ENCODE measurements at places on chromosomes 2 and 18. TPM values are rescaled to one million over a fixed set of nuclear protein-coding genes. Genes with fewer than 3 reads are reported as not detected.
A peak's percentile ranks its signal among the peaks of the same experiment; 100 is the strongest.

DNA sequence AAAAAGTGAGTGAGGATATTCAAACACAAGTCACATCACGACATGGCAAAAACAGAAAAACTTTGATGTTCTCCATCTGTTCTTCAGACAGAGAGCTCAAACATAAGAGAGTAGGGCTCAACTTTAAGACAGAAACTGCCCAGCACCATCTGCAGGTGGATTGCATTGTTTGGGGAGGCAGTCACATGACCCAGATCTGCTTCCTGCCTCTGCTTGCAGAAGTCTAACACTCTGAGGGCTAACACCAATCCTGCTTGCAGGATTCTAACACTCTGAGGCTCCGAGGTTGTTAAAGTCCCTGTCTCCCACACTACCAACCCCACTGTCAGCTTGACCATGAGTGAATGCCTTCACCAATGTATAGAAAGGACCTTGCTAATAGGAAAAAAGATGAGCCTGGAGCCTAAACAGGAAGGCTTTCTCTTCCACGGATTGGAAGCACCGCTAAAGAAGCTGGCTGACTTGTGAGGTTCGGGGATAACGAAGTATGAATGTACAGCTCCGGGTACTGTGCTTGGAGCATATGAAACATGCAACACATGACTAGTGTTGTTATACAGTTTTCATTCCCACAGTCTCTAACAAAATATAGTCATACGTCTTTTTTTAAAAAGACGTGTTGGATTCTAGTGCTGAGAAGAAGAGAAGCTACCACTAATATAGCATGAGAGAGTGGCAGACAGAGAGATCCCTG is 176.6 kb upstream of the CREB1 start:
- no peak overlapping the region for H3K27ac ChIP-seq
- no peaks in the 10 kb centered on the region for H3K27me3 ChIP-seq
- H3K4me3 ChIP-seq = no peak overlapping the region
- no peak for DNase-seq

DNA sequence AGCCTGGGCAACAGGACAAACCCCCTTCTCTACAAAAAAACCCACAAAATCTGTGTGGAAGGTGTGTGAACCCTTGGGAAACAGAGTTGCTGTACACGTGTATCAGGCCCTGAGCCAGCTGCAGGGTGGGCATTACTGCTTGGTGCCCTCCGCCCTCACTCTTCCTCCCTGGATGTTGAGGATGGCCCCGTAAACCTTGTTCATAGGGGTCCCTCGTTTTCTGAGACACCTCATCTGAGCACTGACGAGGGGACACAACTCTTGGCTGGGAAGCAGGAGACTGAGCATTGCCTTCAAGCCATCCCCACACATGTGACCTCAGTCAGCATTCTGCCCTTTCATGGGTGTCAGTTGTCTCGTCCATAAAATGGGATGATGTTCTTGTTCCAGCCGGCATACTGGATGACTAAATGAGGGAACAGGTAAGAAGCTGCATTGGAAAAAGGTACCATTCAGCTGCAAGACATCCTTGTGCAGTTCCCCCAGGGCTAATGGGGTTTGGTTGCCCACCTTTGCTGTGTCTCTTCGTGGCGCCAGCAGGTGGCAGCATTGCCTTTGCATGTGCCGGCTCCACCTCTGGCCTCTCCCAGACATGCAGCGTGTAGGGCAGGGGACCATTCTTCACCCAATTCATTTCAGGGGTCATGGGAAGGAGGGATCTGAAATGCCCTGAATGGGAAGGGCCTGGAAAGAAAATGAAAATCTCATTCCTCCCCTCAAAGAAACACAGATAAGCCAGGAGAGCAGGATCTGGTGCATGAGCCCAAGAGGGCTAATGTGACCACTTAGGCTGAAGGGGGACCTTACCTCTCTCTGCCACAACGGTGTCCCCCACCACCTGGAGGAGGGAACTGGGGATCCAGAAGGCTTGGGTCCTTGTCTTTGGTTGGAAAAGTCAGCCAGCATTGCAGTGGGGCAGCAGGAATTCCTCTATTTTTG is 36.4 kb upstream of the HAAO start:
- H3K36me3 ChIP-seq = no peaks in the 10 kb centered on the region

- H3K27ac ChIP-seq = no peak overlapping the region
- H3K4me1 ChIP-seq = no peaks in the 10 kb centered on the region
- DNase-seq = peak; percentile 73
- H3K4me3 ChIP-seq = no peak overlapping the region
- H3K27me3 ChIP-seq = no peaks in the 10 kb centered on the region
Observed at GRCh38 chr2:231297108-231297908, 98.2 kb upstream of the B3GNT7 start.

DNA sequence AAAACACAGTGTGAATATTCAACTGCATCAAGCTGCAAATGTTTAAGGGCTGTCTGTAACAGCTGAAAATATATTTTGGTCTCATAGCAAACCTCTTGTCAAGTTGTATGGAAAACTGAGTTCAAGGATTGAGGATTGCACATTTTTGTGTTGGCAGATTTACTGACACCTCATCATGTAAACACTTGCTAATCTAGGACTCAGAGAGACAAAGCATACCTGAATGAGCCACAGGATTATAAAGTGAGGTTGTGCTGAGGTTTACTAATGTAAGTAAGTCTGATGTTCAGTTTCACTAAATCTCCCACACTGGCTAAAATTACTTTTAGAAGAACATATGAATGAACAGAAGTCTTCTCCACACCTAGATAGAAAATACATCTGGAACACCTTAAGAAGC is 1993.1 kb upstream of the CELF4 start:
- H3K4me3 ChIP-seq = no peak overlapping the region
- no peak for DNase-seq
- H3K27me3 ChIP-seq = no peaks in the 10 kb centered on the region
- no peaks in the 10 kb centered on the region for H3K4me1 ChIP-seq
- no peak overlapping the region for H3K27ac ChIP-seq

DNA sequence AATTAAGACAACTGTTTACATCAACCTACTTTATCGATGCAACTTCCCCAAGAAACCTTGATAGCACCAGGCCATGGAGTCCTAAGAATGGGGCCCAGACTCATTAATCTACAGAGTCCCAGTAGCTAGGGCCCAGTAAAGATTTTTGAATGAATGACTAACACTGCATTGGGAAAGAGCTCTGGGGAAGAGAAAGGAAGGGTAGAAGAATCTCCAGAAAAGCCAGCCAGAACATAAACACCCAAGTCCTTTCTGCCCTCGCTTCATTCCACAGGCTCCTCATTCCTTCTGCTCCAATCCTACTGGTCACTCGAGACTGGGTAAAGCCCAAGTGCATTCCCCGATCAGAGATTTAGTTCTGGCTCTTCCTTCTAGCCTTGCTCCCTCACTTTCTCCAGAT is 44.3 kb downstream of the CYRIA start:
- no peaks in the 10 kb centered on the region for H3K27me3 ChIP-seq
- H3K36me3 ChIP-seq = no peaks in the 10 kb centered on the region
- no peak overlapping the region for H3K4me3 ChIP-seq

The CNRIP1 gene
- total RNA-seq = 5.8 TPM

DNA sequence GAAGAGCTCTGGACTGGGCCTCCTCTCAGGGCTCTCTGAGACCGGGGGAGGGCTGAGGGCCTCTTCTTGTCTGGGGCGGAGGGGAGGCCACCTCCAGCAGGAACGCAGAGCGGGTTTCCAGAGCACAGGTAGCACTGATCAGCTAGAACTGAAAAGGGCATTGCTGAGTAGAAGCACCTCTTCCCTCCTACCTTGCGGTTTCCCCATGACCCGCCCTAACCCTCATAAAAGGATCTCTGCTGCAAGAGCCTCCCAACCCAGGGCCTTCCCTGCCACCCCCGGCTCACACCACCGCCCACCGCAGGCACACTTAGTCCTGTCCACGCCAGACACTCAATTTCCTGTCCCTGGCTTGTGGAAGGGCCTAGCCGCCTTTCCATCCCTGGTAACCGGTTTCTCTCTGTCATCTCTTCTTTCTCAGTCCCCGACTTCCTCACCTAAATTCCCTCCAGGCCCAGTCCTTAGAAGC is 966 bp downstream of the ADCY3 start:
- peak overlapping the region; percentile 83 for H3K27ac ChIP-seq
- no peaks in the 10 kb centered on the region for H3K36me3 ChIP-seq
- peaks cover 8% of the 10 kb centered on the region for H3K4me1 ChIP-seq

The TSN gene
- total RNA-seq = 104 TPM

The CD8B2 gene
- 0.25 TPM for total RNA-seq

GRCh38 chr2:236935631-236936445 is 149.9 kb upstream of the COPS8 start:
- H3K4me3 ChIP-seq = no peak overlapping the region
- H3K36me3 ChIP-seq = no peaks in the 10 kb centered on the region
- no peak overlapping the region for H3K27ac ChIP-seq
- H3K4me1 ChIP-seq = no peaks in the 10 kb centered on the region
- no peak for DNase-seq
- H3K27me3 ChIP-seq = no peaks in the 10 kb centered on the region

The SULT1C2 gene
- 0.43 TPM for total RNA-seq

DNA sequence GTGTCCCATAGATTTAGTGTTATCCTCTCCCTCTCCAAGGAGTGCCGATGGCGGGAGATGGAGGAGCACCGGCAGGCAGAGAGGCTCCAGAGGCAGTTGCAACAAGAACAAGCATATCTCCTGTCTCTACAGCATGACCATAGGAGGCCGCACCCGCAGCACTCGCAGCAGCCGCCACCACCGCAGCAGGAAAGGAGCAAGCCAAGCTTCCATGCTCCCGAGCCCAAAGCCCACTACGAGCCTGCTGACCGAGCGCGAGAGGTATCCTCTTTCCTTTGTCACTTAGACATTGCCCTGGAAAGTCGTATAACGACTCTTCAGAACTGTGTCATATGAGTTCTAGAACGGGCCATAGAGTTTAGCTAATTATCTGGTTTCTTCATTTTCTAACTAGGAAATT is 132.2 kb upstream of the IL1R2 start:
- DNase-seq = no peak
- no peaks in the 10 kb centered on the region for H3K36me3 ChIP-seq
- no peaks in the 10 kb centered on the region for H3K4me1 ChIP-seq
- no peaks in the 10 kb centered on the region for H3K27me3 ChIP-seq
- H3K27ac ChIP-seq = no peak overlapping the region

GRCh38 chr2:129957891-129958290 is 21.6 kb upstream of the RAB6C start:
- no peak overlapping the region for H3K4me3 ChIP-seq
- no peaks in the 10 kb centered on the region for H3K36me3 ChIP-seq
- no peak overlapping the region for H3K27ac ChIP-seq

DNA sequence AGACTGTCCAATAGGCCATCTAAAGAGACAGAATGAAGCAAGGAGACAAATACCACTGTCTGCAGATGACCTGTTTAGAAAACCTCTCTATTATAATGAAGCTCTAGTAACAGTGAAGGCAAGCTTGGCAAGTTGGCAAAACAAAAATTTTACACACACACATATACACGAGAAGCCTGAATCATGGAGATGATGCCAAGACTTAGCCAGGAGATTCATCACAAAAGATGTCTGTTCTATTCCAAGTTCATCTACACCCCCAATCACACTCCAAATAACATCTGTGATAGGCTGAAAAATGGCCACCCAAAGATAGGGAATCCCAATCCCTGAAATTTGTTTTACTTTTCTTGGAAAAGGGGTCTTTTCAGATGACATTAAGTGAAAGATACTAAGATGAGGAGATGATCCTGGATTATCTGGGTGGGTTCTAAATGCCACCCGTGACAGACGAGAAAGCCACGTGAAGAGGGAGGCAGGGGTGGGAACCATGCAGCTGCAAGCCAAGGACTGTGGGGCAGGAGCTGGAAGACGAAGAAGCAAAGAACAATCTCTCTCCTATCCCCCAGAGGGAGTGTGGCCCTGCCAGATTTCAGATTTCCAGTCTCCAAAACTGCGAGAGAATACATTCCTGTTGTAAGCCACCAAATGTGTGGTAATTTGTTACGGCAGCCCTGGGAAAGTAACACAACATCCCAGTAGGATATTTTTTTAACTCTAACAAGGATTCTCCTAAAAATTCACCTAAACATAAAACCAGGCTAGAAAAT is 20.0 kb downstream of the HDLBP start:
- H3K4me3 ChIP-seq = no peak overlapping the region
- no peaks in the 10 kb centered on the region for H3K36me3 ChIP-seq
- H3K27ac ChIP-seq = no peak overlapping the region
- H3K4me1 ChIP-seq = peaks cover 6% of the 10 kb centered on the region
- no peaks in the 10 kb centered on the region for H3K27me3 ChIP-seq

The LRATD1 gene
- 133 TPM for total RNA-seq

GRCh38 chr2:177327009-177327408 is 62.5 kb upstream of the NFE2L2 start:
- no peak overlapping the region for H3K4me3 ChIP-seq
- H3K27me3 ChIP-seq = no peaks in the 10 kb centered on the region
- H3K4me1 ChIP-seq = peaks cover 3% of the 10 kb centered on the region
- no peaks in the 10 kb centered on the region for H3K36me3 ChIP-seq
- H3K27ac ChIP-seq = no peak overlapping the region

DNA sequence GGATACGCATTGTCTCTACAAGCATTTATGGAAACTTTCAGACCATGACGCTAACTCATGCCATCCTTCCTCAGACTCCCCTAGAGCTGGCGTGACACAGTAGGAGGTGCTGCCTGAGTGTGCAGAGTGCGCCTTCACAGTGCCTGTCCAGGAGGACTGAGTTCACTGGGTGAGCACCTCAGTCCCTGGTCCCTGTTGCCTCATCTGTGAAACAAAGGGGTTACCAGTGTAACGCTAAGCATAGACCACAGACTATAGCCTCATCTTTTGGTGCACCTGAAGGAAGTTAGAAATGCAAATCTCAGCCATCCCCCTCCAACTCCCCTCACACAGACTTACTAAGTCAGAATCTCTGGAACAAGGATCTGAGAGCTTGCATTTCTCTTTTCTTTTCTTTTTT is 142.8 kb downstream of the TMEM17 start:
- H3K27ac ChIP-seq = no peak overlapping the region
- no peaks in the 10 kb centered on the region for H3K27me3 ChIP-seq
- no peaks in the 10 kb centered on the region for H3K36me3 ChIP-seq
- DNase-seq = no peak
- no peaks in the 10 kb centered on the region for H3K4me1 ChIP-seq

- H3K27me3 ChIP-seq = no peaks in the 10 kb centered on the region
- no peak overlapping the region for H3K27ac ChIP-seq
- H3K4me1 ChIP-seq = peaks cover 10% of the 10 kb centered on the region
- H3K4me3 ChIP-seq = no peak overlapping the region
- DNase-seq = no peak
Observed at GRCh38 chr2:275466-275865, 10.7 kb downstream of the ACP1 start.

The SCYGR5 gene
- total RNA-seq = not detected

The DSG4 gene
- 0.31 TPM for total RNA-seq

DNA sequence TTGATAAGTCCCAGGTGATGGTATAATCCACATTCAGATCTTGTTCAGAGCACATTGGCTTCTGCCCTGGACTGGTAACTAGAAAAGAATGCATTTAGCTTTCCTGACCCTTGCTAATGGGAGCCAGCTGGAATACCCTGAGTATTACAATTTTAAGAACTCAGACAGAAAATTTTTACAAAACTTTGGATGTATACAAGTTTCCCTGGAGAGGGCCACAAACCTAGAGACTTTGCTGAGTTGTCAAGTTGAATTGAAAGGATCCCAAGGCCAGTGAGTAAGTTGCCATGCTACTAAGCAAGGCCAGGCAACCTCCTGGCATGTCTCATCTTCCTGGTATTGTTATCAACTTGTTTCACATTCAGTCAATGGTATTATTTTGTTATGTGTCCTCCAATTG is 20.0 kb upstream of the NABP1 start:
- H3K27me3 ChIP-seq = no peaks in the 10 kb centered on the region
- H3K27ac ChIP-seq = no peak overlapping the region
- no peak overlapping the region for H3K4me3 ChIP-seq

All from testis (tissue), 5 donors.